Stimulated activated CD4-positive, alpha-beta T cell treated with anti-CD3 and anti-CD28 coated beads, Interleukin-12 subunit alpha, Interleukin-12 subunit beta, amount 100 ng/mL, for 48 hours (primary cell): ENCODE measurements at places on chromosomes 16 and 17.

DNA sequence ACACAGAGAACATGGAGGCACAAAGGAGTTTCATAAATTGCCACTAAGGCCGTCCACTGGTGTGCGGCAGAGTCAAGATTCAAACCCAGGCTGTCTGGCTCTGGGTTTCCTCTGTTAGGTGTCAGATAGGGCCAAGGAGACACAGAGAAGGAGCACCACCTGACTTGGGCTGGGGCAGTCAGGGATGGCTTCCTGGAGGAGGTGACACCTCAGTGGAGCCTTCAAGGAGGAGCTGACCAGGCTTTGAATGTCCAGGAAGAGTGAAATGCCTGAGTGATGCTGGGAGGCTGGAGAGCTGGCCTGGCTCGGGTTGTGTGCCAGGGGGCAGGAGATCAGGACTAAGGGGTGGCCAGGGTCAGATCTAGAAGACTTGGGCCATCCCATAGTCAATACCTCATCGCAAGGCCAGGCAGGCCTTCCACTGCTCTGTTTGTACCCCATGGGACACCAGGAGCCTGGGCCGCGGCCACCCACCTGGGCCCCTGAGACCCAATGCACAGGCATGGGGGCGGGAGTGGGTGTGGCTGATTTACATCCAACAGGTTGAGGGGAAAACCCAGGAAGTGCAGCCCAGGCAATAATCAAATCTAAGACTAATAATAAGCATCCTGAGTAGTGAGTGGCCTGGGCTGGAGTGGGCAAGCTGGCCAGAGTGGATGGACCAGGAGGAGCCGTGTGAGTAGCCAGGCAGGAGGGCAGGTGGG, 73.7 kb downstream of the USP22 start:
- DNase-seq, result no peak

DNA sequence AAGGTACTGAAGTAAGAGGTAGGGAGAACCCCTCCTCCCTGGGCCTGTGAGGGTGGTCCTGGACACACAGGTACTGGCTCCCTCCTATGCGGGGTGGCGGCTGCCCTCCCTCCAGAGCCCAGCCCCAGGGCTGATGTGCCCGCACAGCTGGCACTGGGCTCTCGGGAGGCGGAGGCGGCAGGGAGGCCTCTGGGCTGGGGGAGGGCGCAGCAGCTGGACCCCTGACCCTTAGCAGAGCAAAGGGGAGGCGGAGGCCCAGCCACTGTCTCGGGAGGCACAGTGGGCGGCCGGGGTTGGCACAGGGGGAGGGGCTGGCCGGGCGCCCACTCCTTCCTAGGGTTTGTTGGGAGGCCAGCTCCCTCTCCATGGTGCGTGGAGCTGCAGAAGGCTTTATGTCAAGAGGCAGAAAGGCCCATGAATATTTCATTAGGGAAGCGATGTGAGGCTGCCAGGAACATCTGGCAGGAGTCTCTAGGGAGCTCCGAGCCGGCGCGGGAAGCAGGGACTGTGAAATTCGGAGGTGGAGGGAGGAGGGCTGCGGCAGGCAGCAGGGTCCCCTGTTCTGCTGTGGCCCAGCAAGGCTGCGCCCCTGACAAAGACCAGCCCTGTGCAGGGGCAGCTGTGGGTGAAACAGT, 44.1 kb upstream of the ACSF3 start:
- no peak for DNase-seq

- no peak for DNase-seq
Observed at GRCh38 chr17:55386796-55387332, 34.8 kb downstream of the MMD start.

DNA sequence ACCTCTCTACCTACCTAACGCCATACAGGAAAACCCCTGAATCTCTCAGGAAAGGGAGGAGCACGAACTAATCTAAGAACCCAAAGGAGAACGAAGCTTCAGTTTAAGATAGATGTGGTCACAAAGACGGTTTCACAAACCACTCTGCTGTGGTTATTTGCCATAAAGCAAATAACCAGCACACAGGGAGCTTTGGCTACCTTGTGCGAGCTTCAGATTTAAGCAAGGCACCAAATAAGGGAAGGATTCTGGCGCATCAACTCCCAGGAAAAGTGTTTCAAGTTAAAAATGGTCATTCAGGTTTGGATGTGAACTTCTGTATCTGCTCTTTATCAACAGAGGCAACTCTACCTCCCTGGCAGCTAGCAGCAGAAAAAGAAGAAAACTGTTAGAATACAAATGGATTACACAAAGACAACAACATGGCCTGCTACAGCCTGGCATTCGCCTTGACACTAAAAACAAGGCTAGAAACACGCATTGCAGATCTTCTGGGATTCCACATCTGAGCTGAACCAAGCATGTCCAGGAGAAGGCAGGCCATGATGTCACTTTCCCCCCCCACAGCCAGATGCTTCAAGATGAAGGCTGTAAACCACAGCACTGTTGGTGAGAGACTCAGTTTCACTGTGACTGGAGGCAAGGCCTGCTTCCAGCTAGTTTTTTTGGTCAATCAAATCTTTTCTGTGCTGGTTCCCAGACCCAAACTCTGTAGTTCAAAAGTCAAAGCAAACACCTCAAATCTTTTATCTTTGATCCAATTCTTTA, 43.6 kb downstream of the SMG6 start:
- DNase-seq, result peak; percentile 69

GRCh38 chr17:6675201-6675825, 23.8 kb downstream of the C17orf100 start:
- DNase-seq, result no peak

DNA sequence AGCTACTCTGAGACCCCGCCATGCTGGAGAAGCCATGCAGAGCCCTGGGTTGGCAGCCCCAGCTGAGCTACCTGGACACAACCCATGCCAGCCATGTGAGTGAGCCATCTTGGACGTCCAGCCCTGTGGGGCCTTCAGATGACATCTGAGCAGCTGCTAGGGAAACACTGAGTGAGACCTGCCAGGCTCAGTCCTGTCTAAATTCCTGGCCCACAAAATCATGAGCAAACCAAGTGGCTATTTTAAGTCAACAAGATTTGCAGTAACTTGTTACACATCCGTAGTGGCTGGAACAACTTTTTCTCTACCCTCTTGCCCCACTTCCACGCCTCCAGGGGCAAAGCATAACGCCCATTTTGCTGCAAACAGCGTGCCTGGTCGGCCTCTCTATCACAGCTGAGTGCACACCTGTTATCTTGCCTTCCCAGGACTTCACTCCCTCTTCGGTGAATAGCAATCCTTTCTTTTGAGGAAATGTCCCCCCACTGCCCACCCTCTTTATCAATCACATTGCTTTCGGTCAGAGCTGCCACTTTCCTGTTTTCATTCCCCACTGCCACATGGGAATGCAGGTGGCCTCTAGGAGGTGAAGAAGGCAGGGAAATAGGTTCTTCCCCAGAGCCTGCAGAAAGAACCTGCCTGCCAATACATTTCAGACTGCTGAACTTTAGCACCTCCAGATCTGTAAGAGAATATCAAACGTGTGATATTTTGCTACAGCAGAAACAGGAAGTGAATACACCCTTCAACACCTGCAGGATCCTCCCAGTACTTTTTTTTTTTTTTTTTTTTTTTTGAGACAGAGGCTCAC, 7.4 kb upstream of the SCIMP start:
- DNase-seq, result no peak

GRCh38 chr16:47987136-47987535, 168.7 kb downstream of the ABCC12 start:
- no peak for DNase-seq

GRCh38 chr17:73256220-73256619, 5.5 kb downstream of the CPSF4L start:
- no peak for DNase-seq

DNA sequence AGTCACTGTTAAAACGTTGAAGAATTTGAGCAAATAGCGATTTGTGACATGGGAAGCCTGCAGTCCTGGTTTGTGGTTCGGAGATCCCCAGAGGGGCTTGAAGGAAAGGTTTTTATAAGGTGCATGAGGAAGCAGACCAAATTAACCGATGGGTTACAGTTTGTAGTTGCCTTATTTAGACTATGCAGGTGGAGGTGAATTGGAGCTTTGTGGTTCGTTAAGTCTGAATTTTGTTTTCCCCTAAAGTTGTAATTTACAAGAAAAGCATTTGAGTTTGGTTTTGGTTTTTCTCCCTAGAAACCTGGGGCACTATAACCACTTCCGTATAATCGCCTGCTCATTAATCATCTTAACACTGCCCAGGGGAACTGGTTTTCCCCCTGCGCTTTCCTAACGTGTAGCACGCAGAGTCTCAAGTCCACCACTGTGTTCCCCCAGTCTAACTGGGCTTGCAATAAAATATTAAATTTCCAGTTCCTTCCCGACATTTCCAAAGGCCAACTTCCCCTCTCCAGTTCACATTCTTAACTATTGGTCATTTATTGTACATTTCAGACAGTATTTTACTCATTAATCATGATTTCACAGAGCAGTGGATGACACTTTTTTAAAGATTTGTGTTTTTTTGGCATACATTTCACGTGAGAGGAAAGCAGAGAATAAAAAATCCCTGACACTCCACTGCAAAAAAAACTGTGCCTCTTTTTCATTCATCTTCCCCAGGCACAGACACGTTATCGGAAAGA, 932 bp downstream of the ZNF267 start:
- DNase-seq, result no peak

- DNase-seq, result no peak
Observed at GRCh38 chr16:4290236-4290830, 17.5 kb upstream of the TFAP4 start.

DNA sequence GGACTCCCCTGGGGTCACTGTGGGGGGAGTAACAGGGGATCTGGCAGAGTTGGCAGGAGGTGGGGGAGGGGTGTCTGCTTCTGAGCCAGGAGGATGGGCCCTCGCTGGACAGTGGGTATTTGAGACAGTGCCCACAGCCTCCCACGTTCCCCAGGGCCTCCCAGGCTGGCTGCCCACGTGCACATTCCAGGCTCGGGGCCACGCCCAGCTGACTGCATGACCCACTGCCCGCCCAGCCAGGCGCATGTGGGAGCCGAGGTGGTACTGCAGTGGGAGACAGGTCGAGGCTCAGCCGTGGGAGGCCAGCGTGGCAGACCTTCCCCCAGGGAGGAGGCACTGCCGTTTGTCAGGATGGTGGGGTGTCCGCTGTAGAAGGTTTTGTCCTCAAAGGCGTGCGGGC, 38.8 kb downstream of the BAHCC1 start:
- no peak for DNase-seq

GRCh38 chr17:78791840-78792709, 10.0 kb upstream of the CYTH1 start:
- DNase-seq, result no peak

DNA sequence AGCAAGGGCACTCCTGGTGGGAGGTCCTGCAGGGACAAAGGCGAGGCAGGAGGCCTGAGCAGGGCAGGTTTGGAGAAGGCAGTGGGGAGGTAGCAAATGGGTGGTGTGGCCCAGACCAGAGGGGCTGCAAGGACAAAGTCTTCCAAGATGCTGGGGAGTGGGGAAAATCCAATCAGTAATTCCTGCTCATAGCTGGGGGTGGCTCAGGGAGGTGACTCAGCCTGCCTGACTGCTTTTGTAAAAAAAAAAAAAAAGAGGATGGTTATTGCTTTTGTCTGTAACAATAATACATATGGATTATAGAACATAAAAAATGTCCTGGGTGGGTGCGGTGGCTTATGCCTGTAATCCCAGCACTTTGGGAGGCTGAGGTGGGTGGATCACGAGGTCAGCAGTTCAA, 5.2 kb downstream of the IL34 start:
- no peak for DNase-seq

GRCh38 chr17:28950017-28950751, 1.1 kb downstream of the PHF12 start:
- DNase-seq, result peak; percentile 42

DNA sequence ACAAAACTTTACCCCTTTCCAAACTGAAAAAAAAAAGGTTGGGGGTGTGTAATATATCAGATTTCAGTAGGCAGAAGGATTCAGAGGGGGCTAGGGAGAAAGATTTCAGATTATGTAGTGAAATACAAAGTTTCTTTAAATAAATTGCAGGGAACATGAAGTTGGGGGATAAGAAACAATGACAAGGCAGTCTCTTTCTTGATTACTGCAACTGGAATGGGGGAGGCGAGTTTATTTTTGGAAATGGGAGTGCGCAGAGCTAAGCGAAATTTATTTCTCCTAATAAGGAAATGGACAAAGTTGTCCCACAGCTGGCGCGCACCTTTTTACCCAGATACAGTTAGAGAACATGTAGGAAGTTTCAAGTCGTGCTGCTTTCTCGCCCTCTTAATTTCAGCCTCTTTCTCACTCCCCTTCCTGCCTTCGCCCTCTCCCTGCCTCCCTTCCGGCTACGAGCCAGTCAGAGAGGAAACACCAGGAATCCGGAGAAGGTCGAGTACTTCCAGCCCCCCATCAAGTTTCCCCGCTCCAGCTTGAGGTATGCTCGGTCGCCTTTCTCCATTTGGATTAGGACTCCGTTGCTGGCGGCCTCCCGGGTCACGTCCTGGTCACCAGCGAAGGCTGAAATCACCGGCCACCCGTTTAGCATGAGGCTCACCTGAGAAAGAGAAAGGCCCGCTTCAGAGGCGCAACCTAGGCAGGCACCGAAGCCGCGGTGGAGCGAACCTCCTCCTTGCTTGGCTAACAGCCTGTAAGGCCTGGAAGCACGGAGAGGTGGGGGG, 2.5 kb downstream of the CBLN1 start:
- no peak for DNase-seq

GRCh38 chr17:31918701-31919128, 17.2 kb upstream of the UTP6 start:
- no peak for DNase-seq

DNA sequence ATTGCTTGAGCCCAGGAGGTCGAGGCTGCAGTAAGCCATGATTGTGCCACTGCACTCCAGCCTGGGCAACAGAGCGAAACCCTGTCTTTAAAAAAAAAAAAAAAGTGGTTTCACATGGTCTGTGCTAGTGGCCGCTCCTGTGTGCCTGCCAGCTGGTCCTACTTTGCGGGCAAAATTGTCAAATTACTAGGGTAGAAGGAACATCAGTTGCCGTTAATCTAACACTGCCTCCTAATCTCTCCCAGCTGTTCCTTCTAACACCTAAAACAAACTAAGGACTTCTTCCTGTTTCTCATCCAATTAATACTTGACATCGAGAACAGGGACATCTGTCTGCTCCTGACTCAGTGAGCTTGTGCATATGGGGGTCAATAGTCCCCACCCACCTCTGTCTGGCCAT, 23.9 kb downstream of the TMEM11 start:
- no peak for DNase-seq
